ENCODE measurements at places on chromosomes 13 and 19.

DNA sequence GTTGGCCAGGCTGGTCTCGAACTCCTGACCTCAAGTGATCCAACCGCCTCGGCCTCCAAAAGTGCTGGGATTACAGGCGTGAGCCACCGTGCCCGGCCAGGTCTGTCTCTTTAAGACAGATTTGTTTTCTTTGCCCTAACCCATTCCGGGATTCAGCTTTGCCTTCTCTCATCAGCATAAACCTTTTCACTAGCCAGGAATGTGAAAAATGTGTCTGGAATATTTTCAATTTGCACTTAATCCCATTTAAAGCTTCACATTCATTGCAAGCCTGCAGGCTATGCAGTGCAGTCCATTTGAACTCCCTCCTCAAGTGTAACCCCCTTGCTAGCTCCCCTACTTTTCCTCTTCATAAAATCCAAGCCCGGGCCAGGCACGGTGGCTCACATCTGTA lies 880 bp upstream of the TMEM160 start:
- no peaks in the 10 kb centered on the region for H3K27me3 ChIP-seq
- H3K4me1 ChIP-seq, result peaks cover 9% of the 10 kb centered on the region
- H3K36me3 ChIP-seq, result peaks cover 19% of the 10 kb centered on the region
- peak overlapping the region; percentile 53 for H3K27ac ChIP-seq
- H3K4me3 ChIP-seq, result no peak overlapping the region

DNA sequence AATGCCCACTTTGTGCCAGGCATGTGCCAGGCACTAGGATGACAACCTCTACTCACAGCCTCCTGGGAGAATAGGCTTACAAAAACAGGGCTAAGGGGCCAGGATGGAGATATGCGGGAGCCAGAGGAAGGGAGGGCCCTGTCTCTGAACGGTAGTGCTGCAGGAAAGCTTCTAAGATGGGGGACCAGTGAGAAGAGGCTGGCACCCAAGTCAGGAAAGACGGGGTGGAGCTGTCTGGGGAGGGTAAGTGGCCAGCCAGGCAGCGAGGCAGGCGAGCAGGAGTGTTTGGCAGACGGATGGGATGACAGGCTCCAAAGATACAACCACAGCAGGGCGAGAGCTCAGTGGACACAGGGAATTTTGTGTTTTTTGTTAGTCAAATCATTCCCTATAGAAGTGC lies 44.7 kb upstream of the GPI start:
- peaks cover 28% of the 10 kb centered on the region for H3K4me1 ChIP-seq
- DNase-seq, result no peak
- peaks cover 21% of the 10 kb centered on the region for H3K36me3 ChIP-seq

DNA sequence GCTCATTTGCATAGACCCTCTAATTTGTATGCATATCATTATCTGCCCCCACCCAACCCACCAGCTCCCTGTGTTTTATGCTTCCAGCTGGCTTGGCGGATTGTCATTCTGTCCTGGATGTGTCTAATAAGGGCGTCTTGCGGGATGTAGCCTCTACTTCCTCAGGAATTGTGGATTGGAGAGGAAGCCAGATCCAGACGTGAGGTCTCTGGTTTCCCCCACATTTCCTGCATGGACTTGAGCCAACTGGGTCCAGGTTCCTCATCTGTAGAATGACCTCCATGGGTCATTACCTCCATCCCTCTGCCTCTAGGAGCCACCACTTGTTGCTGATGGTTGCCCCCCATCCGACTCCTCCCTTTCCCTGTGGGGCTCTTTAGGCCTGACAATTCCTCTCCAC lies 7.3 kb downstream of the TNFSF14 start:
- H3K27ac ChIP-seq, result no peak overlapping the region
- no peak for DNase-seq
- peaks cover 11% of the 10 kb centered on the region for H3K27me3 ChIP-seq
- H3K4me3 ChIP-seq, result no peak overlapping the region
- H3K4me1 ChIP-seq, result no peaks in the 10 kb centered on the region

DNA sequence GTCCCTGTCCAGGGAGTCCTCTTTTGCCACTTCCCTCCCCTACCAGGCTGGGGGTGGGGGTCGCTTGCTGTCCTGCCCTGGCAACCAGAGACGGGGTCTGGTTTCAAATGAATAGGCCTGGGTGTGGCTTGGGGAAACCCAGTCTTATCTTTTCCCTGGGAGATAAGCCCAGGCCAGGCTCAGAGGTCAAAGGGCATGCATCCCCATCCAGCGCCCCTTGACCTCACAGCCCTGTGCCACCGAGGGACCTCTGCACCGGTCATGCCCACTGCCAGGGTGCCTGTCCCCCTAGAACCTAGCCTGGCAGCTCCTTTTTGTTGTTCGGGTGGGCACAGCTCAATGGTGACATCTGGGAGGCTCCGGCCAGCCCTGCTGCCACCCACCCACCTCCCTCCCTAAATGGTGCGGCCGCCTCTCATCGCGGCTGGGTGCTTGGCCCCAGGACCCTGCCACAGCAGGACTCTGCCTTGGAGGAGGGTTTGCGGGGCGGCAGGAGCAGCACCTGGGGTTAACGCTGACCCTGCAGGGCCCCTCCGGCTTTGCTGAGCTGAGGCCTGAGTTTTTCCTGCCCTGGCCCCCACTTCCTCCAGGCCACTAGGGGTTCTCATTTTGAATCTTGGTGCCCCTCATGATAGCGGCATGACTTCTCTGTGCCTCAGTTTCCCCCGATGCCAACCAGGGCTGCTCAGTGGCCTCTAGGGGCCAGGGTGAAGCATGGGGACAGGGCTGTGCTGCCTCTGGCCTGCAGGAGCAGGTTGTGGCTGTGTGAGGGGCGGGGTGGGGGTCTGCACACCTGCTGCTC lies 2.9 kb upstream of the CERS1 start:
- no peak overlapping the region for H3K27ac ChIP-seq
- no peak for DNase-seq
- peaks cover 48% of the 10 kb centered on the region for H3K36me3 ChIP-seq
- peaks cover 20% of the 10 kb centered on the region for H3K27me3 ChIP-seq
- peaks cover 20% of the 10 kb centered on the region for H3K4me1 ChIP-seq

DNA sequence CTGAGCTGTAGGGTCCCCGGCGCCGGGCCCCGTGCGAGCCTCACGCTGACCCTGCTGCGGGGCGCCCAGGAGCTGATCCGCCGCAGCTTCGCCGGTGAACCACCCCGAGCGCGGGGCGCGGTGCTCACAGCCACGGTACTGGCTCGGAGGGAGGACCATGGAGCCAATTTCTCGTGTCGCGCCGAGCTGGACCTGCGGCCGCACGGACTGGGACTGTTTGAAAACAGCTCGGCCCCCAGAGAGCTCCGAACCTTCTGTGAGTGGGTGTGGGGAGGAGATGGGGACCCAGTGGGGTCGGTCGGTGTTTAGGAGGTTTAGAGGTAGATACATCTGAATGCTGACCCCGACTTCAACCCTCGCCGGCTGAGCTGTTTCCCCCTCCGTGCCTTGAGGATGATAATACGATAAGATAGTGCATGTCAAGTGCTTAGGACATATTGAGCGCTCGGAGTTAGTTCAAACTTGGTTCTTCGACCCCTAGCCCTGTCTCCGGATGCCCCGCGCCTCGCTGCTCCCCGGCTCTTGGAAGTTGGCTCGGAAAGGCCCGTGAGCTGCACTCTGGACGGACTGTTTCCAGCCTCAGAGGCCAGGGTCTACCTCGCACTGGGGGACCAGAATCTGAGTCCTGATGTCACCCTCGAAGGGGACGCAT lies 1.9 kb downstream of the ICAM5 start:
- no peaks in the 10 kb centered on the region for H3K36me3 ChIP-seq
- peaks cover 69% of the 10 kb centered on the region for H3K4me1 ChIP-seq
- peak overlapping the region; percentile 56 for H3K4me3 ChIP-seq
- no peak overlapping the region for H3K27ac ChIP-seq
- no peak for DNase-seq
- H3K27me3 ChIP-seq, result peaks cover 95% of the 10 kb centered on the region

GRCh38 chr19:33296488-33296971 lies 5.8 kb downstream of the CEBPA start:
- H3K36me3 ChIP-seq, result no peaks in the 10 kb centered on the region
- H3K4me1 ChIP-seq, result peaks cover 22% of the 10 kb centered on the region

DNA sequence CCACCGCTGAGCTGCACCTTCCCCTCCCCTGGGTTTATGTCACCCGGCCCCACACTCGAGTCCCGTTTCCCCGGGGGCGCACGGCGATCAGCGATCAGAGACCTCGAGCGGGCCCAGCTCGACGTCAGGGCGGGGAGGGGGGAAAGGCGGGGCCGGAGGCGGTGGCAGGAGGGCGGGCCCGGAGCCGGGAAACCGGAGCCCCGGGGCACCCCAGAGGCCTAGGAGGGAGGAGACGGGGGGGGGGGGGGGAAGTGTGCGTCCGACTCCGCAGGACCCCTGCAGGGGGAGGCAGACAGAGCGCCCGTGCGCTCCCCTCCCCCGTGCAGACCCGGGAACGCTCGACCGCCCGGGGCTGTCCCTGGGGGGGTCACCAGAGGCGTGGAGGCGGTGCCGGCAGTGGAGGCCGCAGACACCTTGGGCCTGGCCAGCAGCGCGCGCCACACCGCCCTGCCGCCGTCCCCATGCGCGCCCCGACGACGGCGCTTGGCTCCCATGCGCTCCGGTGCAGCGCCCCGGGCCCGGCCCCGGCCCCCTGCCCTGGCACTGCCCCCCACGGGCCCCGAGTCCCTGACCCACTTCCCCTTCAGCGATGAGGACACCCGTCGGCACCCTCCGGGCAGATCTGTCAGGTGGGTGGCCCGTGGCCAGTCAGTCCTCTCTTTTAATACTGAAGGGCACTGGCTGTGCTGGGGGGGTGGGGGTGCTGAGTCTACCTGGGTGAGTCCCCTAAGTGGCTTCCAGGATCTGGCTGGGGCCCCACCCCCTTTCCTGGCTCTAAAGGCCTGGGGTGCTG lies 11.8 kb downstream of the PDE4A start:
- H3K4me1 ChIP-seq, result peaks cover 16% of the 10 kb centered on the region
- H3K36me3 ChIP-seq, result no peaks in the 10 kb centered on the region
- no peak overlapping the region for H3K27ac ChIP-seq

GRCh38 chr13:61880578-61881283 lies 465.1 kb upstream of the PCDH20 start:
- no peaks in the 10 kb centered on the region for H3K4me1 ChIP-seq
- DNase-seq, result peak; percentile 22
- H3K27ac ChIP-seq, result no peak overlapping the region
- H3K36me3 ChIP-seq, result no peaks in the 10 kb centered on the region
